A172 (cell line): ENCODE measurements at places on chromosomes 13 and 19. TPM values are rescaled to one million over a fixed set of nuclear protein-coding genes. Genes with fewer than 3 reads are reported as not detected.

DNA sequence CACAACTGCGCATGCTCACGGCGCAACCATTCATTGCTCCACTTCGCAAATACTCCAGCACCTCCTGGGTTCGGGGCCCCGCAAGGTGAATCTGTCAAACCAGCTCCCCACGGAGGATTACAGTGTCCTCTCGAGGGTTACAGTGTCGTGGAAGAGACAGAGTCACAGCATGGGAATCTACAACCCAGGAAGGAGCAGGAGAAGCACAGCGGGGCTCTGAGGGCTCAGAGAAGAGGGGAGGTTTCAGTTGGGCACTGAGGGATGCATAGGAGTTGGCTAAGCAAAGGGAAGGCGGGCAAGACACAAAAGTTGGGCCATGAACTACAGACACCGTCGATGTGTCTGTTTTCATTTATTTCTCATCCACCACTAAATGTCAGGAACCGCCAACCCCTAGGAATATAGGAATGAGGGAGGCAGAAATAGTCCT lies 1.0 kb upstream of the GTF2F1 start:
- DNase-seq = no peak

DNA sequence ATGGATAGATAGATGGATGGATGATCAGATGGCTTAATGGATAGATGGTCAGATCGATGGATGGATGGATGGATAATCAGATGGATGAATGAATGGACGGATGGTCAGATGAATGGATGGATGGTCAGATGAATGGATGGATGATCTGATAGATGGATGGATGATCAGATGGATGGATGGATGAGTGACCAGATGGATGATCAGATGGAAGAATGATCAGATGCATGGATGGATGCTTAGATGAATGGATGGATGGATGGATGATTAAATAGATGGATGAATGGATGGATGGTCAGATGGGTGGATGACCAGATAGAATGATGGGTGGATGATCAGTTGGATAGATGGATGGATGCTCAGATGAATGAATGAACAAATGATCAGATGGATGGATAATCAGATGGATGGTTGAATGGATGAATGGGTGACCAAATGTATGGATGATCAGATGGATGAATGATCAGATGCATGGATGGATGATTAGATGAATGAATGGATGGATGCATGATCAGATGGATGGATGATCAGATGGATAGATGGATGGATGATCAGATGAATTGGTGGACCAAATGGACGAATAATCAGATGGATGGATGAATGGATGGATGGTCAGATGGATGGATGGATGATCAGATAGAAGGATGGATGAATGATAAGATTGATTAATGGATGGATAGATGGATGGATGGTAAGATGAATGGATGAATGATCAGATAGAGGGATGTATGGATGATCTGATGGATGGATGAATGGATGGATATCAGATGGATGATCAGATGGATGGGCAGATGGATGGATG lies 205.1 kb downstream of the TEX29 start:
- DNase-seq = no peak

DNA sequence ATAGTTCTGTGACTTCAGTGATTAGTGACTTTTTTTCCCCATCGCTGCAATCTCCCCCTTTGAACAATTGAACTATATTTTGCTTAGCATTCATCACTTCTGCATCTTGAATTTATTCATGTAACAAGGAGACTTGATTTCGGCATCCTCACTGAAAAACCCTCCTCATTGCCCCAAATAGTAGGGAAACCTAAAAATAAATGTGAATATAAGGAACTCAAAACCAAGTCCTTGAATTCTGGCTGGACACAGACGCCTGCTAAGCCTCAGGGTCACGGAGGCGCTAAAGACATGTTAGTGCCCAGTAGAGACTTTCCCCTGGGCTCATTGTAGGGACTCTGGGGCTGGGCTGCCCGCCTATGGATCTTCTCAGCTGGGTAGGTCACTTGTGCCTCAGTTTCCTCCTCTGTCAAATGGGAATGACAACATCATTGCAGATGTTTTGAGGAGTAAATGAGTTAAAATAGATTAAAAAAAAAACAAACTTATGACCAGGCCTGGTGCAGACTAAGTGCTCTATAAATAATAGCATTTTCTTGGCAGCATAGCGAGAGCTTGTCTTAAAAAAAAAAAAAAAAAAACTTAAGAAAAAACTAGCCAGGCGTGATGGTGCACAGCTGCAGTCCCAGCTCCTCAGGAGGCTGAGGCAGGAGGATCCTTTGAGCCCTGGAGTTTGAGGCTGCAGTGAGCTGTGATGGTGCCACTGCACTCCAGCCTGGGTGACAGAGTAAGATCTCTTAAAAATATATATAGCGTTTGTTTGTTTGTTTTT lies 1.8 kb upstream of the ADGRE5 start:
- DNase-seq = no peak

DNA sequence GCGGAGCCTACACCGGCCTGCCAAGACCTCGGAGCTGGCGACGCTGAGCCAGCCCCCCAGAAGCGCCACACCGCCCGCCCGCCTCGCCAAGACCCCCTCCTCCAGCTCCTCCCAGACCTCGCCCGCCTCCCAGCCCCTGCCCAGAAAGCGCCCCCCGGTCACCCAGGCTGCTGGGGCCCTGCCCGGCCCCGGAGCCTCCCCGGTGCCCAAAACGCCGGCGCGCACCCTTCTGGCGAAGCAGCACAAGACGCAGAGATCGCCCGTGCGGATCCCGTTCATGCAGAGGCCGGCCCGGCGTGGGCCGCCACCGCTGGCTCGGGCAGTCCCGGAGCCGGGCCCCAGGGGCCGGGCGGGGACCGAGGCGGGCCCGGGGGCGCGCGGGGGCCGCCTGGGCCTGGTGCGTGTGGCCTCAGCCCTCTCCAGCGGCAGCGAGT lies 10.2 kb downstream of the C19orf25 start:
- no peak for DNase-seq

GRCh38 chr13:103007427-103007762 lies 58.8 kb downstream of the SLC10A2 start:
- no peak for DNase-seq

DNA sequence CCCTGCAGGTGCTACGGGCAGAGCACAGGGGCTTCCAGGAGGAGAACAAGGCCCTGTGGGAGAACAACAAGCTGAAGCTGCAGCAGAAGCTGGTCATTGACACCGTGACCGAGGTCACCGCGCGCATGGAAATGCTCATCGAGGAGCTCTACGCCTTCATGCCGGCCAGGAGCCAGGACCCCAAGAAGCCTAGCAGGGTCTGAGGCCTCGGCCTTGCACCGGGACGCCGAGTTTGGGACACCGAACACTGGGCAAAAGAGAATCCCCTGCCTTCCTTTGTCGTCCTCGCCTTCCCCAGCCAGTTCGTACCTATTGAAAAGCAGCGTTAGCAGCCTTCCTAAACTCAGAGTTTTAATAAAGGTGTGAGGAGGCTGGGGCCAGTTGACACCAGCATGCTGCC lies 12.1 kb downstream of the CBY2 start:
- no peak for DNase-seq

GRCh38 chr19:19137556-19138108 lies 646 bp downstream of the TMEM161A start:
- no peak for DNase-seq

DNA sequence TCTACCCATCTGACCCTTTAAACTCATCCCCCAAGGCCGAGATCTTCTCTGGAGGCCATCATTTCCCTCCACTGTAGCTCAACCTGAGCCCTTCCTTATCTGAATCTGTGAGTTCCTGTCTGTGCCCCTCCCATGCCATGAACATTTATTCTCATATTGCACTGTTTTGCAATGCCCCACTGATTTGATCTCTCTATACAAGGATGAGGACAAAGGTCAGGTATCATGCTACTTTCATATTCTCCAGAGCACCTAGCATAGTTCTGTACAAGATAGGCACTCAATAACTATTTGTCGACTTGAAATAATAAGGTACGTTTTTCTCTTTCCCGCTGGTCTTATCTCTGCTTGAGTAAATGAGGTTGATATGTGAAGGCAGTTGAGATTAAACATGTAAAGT lies 135.5 kb downstream of the KLF5 start:
- no peak for DNase-seq

- DNase-seq = no peak
These were observed 463 bp upstream of the GPC6 start for GRCh38 chr13:93226065-93226622.

- no peak for DNase-seq
These were observed 491.0 kb downstream of the SLITRK5 start for GRCh38 chr13:88162076-88162702.

GRCh38 chr19:907183-907853 lies 5.7 kb downstream of the R3HDM4 start:
- DNase-seq = no peak

DNA sequence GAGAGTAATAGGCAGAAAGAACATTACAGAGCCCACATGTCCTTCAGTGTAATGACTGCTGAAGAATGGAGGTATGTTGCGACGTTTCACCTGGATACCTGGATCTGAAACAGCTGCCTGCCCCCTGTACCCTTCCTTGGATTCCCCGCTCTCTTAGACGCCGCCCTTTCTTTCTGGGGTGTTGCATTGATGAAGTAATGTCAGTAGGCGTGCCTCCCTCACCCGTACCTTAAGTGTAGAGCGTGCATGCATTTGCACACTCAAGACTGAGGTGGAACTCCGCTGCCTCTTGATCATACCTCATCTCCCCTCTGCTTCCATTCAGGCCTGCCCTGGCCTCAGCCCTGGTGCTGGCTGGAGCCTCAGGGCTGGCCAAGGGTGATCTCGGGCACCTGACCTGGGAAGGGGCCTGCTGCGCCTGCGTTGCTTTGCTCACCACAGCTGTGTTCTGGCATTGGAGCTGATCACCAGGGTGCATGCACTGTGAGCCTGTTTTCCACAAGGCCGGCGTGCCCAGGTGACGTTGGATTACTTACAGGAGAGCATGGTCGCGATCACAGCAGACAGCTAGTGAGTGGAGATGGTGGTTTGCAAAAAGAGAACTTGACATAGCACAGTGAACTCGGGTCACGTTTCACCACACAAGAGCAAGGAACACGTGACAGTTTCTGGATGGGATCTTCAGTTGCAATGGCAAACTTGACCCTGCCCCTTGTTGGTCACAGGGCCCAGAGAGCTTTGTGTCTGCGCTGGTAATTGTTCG lies 99.0 kb downstream of the ARHGEF7 start:
- no peak for DNase-seq

DNA sequence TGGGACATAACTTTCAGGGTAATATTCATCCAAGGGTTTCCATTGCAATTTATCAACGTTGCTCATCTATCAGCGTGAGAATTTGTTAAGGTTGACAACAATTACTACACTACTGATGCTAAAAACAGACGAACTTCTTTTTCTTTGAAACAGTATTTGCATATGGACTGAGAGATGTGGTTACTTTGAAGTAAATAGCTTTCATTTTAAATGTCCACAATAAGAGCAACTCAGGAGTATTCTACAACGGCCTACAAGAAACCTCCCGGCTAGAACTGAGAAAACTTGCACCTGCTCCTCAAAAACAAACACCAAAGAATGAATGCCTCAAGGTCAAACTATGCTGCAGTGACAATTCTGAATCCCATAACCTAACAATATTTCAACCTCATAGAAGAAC lies 238.4 kb downstream of the IRS2 start:
- DNase-seq = no peak

- DNase-seq = no peak
These were observed 61.8 kb upstream of the RANBP3 start for GRCh38 chr19:6039566-6040225.

DNA sequence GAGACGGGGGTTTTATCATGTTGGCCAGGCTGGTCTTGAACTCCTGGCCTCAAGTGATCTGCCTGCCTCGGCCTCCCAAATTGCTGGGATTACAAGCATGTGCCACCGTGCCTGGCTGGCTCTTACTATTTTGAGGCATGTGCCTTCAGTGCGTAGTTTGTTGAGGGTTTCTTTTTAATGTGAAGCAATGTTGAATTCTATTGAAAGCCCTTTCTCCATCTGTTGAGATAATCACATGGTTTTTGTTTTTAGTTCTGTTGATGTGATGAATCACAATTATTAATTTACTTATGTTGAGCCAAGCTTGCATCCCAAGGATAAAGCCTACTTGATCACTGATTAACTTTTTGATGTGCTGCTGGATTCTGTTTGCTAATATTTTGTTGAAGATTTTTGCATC lies 290.9 kb downstream of the KCNRG start:
- no peak for DNase-seq

TIMM29 gene
- 45.6 and 56.0 TPM in 2 replicates for total RNA-seq

ITGBL1 gene
- 38.7 and 55.3 TPM in 2 replicates for total RNA-seq

RYR1 gene
- total RNA-seq = 0.07 TPM in 1 of 2 replicates, not detected in the other

FOXA3 gene
- not detected in 2 replicates for total RNA-seq

F10 gene
- total RNA-seq = 0.29 and 0.36 TPM in 2 replicates

MCEMP1 gene
- total RNA-seq = not detected in 2 replicates

DLL3 gene
- not detected in 2 replicates for total RNA-seq

N4BP2L1 gene
- total RNA-seq = 1.5 and 2.2 TPM in 2 replicates

CEACAM8 gene
- total RNA-seq = not detected in 2 replicates

RGS9BP gene
- 1.1 and 2.8 TPM in 2 replicates for total RNA-seq
